ENCODE measurements at places on chromosomes 3 and 15.
A peak's percentile ranks its signal among the peaks of the same experiment; 100 is the strongest.

DNA sequence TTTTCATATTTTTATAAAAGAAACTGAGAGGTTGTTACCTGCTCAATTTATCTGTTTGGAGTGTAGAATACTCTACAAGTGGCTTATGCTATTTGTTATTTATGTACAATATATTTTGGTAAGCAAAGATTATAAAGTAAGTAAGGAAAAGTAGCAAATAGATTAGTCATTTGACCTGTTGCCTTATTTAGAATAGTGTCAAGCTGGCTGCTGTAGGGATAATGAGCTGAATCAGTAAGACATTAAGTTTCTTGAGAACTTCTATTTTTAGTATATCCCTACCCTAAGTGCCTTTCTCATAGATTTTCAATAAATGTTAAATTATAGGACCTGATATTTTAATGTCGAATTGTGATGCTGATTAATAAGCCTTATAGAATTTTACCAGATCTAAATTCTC lies 37.2 kb downstream of the ECT2 start:
- DNase-seq: no peak

DNA sequence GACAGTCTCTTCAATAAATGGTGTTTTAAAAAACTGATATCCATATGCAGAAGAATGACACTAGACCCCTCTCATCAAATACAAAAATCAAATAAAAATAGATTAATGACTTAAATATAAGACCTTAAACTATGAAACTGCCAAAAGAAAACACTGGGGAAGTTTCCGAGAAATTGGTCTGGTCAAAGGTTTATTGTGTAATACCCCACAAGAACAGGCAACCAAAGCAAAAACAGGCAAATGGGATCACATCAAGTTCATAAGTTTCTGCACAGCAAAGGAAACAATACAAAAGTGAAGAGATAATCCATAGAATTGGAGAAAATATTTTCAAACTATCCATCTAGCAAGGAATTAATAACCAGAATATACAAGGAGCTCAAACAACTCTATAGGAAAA lies 126.2 kb downstream of the GOLIM4 start:
- DNase-seq: no peak

GRCh38 chr3:197505796-197506548 lies 49.8 kb downstream of the BDH1 start:
- no peak for DNase-seq

- DNase-seq: no peak
Measured at GRCh38 chr3:39981547-39982184, 172.3 kb downstream of the MYRIP start.

DNA sequence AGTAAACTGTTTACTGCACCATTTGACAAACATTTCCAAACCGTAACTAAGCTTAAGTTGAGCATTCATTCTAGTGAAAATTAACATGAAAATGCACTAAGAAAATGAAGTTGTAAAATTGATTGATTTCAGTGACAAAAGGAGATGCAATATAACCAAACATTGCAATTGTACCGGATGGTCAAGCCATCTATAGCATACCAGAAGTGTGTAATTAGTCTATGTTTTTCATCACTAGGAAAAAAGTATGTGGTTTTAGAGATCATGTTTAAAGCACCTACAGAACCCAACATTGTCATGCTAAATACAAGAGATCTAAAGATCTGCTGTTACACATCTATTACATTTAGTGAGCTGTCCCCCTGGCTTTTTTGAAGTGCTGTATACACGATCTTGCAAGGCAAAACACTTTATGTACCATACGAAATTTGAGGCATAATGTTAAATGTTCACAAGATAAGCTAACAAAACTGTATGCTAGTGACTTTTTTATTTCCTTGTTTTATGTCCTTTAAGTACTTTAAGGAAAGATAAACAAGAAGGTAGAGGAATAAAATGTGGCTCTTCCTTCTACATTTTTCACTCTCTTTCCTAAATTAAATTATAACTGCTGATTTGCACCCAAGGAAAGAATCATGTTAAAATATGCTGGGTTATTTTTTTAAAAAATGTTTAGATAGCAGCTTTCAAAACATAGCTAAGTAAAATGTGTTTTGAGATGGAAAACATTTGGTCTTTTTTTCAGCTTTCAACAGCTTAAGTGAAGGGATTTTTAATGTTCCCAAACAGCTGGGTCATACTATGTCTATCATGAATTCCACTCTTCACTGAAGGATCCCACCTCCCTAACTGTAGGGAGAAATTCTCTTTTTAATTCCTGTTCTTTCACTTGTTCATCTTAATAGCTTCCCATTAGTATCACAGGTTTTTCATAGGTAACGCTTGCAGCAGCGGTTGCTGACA lies 498.0 kb downstream of the MECOM start:
- DNase-seq: no peak

GRCh38 chr15:85408270-85408746 lies 27.9 kb downstream of the AKAP13 start:
- peak; percentile 51 for DNase-seq

DNA sequence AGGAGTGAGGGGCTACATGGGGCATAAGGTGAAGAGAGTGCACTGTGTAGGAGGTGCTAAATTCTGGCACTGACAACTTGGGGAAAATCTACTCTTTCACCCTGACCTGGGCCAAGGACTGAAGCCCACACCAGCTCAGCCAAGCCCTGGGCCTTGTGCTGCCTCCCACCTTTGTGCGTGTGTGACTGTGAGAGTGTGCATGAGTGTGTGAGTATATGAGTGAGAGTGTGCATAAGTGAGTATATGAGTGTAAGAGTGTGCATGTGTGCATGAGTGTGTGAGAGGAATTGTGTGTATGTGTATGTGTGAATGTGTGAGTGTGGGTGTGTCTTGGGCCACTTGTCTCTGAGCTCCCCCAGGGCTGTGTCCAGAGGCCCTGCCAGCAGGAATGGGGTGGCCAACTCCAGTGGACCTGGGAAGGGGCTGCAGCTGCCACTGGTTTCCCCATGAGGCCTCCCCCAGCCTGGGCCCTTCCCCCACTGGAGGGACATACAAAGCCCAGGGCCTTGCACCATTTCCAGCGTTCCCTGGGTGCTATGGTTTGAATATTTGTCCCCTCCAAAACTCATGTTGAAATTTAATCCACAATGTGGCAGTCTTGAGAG lies 15.2 kb downstream of the C3orf22 start:
- no peak for DNase-seq

DNA sequence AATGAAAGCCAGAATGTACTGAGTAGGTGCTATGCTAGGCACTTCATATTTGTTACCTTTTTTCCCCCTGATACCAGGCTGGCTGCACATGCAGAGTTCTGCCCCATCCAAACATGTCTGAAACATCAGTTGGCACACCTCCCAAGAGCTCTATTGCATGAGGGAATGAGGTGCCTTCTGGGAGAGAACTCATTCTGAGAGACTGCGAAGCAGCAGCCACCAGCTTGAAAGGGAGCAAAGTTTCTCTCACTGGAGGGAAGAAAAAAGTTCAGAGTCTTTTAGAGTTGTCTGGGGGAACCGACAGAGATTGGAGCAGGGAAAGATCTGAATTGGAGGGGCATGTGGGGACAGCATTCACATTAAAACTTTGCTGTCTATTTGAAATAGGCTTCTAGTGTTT lies 84.1 kb downstream of the AGBL1 start:
- DNase-seq: no peak

DNA sequence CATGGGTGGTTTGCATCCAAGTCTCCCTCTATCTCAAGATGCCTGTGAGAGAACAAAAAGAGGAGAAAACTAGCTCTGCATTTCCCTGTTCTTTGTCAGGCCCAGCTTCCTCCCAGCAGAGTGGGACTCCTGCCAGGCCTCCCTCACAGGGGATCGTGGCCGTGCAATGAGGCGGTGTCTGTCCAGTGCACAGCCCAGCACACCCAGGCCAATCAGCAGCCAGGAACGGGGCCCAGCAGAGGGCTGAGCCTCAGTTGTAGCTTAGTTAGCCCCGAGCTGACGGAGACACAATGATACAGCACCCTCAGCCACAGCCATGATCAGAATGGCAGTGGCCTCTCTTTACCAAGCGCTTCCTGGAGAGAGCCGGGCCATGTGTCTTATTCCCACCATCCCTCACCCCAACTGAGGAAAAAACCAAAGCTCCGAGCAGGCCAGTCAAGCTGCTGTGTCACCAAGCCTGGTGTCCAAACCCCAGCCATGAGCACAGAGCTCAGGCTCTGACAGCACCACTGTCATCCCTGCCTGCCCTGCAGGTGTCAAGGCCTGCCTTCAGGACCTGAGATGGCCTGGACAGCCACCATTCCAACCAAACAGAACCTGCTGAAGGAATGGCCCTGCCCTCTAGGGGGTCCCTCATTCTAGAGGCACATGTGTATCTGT lies 71.1 kb downstream of the DNAJB8 start:
- DNase-seq: no peak

DNA sequence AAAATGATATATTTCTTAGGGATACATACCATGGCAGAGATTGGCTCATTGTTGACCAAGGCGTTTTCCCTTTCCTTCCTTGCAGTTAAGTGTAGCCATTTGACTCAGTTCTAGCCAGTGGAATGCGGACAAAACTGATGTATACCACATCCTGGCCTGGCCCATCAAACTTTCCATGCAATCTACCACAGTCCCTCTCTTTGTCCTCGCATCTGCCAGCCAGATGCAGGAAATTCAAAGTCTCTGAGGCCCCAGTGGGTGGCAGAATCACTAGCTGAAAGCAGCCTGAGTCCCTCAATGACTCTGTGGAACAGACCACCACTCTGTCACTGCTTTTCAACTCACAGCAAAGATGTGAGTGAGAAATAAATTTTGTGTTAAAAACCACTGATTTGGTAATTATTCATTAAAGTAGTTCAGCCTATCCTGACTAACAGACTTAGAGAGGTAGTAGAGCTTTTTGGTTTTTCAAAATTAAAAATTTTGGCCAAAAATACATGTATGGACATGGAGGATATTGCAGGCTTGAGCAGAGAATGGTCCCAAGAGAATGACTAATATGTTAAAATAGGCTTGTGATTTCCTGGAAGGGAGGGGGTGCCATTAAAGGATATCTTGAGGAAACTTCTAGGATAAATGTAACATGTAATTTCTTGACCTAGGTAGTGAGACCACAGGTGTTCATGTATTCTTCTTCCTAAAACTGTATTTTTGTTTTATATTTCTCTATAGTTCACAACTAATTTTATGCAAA lies 10.9 kb downstream of the LRRFIP2 start:
- peak; percentile 18 for DNase-seq

DNA sequence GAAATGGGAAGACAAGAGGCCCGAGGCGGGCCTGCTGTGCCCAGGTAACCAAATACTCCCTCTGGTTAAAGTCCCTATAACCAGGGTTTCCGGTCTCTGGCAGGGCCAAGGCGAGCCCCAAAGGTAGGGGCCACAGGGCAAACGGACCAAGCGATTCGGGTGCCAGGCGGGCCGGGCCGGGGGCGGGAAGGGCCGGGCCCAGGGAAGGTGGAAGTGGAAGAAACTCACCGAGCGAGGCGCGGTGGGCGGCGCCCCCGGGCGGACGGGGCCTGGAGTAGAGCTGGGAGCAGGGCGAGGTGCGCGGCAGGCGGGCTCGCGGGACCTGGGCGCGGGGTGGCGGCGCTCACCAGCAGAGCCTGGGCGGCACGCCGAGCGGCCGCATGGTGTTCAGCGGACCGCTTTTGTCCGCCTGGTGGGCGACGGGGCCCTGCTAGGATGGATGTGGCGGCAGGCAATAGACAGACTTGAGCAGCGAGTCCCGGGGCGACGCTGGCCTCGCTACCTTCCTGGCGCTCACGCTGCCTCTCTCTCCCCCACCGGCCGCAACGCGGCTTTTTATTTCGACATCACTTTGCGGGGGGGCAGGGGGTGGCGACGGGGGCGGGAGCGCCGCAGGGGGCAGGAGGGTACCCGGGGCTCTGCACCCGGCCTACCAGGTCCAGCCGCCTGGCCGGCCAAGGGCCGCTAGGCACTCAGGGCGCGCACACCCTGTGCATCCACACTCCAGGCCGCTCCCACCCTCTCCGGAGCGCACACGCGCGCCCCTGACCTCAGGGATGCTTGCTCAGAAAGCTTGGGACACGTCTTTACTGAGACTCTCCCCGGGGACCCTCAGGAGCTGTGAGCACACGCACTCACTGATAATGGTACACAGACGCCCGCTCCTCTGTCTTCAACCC lies at the start of gene GATA2:
GATA2 (minus strand) TSS at position 531 of the 899 bp plus-strand sequence. CDS start 6,170 bp downstream, outside the sequence.
- no peak for DNase-seq

DNA sequence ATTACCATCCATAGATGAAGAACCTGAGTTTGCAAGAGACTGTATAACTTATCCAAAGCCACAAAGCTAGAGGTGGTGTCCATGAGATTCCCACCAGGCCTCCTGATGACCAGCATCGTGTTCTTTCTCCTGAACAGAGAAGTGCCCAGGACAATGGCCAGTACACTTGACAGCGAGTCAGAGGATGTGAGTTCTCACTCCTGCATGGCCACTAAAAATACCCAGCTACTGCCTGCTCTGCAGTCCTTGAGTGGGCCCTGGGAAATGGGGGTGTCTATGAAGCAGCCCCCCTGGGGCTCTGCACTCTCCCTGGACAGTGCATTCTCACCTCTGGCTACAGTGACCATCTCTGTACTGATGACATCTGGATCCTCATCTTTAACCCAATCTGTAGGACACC lies 201.2 kb downstream of the RPLP1 start:
- no peak for DNase-seq

GRCh38 chr3:67647390-67647878 lies 7.0 kb downstream of the SUCLG2 start:
- DNase-seq: no peak

GRCh38 chr15:100434038-100434437 lies 92.3 kb upstream of the ADAMTS17 start:
- no peak for DNase-seq

- DNase-seq: no peak
Measured at GRCh38 chr15:42324308-42324707, 35.0 kb upstream of the CAPN3 start.

- DNase-seq: peak; percentile 96
Measured at GRCh38 chr15:68875377-68876116, 54.8 kb upstream of the SPESP1 start.

GRCh38 chr3:42654331-42655201 lies 1.1 kb downstream of the ZBTB47 start:
- no peak for DNase-seq

- no peak for DNase-seq
Measured at GRCh38 chr3:58621086-58621830, 44.1 kb upstream of the FAM107A start.

DNA sequence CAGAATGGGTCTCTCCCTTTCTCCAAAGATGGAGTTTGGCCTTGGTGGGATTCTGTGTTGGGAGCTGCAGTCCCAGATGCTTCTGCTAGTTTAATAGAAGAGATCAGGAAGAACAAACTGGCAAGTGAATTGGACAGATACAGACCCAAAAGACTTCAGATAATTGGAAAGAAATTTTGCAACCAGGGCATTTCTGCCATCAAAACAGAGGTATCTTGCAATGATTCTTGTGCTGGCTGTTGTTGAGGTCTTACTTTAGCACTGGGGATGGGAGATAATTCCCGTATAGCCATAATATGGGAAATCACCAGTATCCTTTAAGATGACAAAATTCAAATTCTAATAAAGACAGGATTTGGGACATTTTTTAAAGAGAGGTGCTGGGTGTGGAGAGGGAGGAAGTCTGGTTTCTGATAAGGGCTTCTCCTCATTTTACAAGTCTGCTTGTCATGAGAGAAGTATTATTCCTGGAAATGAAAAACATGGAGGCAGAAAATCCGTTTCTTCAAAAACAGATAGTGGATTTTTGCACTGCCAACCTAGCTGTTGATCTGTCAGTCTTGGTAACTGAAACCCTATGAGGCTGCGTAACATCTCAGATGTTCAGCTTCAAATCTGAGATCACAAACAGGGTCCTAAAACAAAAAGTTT lies 40.1 kb downstream of the FNDC3B start:
- DNase-seq: no peak
